Activated gamma-delta T cell (primary cell): ENCODE measurements at places on chromosomes 4 and X.

DNA sequence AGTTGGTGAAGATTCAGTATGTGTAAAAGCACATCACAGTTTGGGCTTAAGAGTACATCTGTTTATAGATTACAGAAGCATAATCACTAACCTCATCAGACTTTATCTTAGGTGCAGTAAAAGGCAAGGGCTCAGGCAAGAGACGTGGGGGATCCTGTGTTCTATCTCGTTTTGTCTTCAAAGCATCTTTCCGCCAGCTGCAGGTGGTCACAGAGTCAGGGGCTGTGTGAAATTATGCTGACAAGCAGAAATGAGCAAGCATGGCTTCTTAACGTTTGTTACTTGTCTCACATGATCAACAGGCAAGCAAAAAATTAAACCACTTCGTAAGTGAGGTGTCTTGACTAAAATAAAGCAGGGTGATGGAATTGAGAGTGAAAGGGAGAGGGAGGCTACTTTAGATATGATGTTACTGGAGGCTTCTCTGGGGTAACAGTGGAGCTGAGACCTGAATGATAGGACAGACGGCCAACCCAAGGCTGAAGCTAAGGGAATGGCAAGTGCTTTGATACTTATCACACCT lies 1.4 kb upstream of the TEC start:
- no peak for DNase-seq

DNA sequence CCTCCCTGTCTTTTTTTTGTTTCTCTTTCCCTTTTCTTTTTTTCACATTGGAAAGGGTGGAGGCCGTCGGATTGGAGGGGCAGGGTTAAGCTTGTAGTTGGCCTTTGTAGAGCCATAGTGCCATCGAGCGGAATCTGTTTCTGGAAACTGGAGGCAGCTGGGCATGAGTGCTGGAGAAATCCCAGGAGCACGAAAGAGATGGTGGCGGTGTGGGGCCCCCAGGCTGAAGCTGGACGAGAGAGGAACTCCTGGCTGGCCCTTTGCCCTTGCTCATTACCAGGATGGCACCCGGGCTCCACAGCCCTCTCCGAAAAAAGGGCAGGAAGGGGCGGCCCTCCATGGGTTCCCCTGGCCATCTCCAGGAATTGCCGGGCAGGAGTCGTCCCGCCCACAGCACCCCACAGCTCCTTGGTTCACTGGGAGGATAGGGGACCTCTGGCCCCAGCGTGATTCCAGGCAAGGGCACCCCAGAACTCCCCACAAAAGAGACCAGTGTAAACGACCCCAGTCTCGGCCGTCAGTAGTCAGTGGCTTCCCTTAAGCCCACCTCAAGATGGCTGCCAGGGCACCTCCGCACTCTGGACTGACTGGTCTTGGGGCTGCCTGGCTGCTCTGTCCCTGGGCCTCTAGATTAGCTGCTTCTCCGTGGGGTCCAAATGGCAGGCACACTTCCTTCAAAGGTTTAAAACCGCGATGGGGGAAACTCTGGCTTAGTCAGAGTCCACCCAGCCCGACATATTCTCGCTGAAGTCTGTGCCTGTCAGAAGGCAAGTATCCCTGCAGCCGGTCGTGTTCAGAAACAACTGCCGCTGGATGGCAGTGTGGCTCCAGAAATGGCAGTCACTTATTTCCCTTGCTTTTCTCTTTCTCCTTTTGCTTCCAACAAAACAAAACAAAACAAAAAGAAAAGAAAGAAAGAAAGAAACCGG lies 74.1 kb downstream of the NBDY start:
- DNase-seq: no peak

DNA sequence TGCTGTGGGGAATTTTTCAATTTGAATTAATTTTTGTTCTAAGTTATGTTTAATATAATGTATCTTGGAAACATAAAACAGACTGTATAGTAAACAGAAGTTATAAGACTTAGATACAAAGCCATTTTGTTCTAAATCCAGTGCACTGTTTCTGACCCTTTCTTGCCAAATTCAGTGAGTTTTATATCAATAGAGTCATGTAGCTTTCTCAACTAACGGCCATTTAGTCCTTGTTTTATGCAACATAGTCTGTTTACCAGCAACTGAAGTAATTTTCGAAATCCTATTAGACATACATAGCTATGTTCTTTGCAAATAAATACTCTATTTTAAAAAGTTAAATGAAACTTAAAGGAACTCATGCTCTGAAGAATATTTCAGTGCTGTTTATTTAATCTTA lies 242.8 kb downstream of the ADGRL3 start:
- no peak for DNase-seq

- DNase-seq: no peak
These were observed 97.1 kb upstream of the ATOH1 start for GRCh38 chr4:93731456-93731855.

DNA sequence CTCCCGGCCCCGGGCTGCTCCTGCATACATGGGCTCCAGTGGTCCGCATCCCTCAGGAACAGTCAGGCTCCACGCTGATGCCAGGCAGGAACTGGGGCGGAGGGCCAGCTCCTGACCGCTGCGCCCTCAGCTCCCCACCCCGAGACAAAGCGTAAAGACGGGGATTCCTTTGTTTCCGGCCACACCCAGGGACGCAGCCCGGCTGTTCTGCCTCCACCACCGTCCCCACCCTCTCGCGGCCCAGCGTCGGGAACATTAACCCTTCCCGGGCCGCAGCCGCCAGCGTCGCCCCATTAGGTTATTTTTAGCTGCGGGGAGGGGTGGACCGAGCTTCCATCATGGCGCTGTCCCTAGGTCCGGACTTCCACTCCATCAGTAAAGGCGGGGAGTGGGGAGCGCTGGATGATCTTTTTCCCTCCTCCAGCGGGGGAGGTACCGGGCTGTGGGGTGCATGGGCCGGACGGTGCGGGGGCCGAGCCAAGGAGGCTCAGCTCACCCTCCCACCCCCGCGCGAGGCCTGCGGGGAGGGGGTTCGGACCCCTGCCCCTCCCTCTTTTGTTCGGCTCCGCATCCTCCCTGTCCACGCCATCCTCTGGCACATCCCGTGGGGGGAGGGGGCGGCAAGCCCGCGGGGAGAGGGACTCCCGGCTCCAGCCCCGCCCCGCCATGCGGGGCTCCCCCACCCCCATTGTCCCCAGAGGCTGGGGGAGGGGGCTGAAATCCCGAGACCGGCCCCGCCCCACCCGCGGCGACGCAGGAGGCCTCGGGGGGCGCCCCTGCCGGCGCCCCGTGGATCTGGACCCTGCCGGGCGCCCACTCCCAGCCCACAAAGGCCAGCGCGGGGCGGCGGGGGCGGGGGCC lies 5.3 kb downstream of the CRMP1 start:
- no peak for DNase-seq

GRCh38 chrX:9902656-9903055 lies 64.5 kb upstream of the CLDN34 start:
- no peak for DNase-seq

- DNase-seq: no peak
These were observed 31.6 kb downstream of the RAPGEF2 start for GRCh38 chr4:159134429-159134828.

DNA sequence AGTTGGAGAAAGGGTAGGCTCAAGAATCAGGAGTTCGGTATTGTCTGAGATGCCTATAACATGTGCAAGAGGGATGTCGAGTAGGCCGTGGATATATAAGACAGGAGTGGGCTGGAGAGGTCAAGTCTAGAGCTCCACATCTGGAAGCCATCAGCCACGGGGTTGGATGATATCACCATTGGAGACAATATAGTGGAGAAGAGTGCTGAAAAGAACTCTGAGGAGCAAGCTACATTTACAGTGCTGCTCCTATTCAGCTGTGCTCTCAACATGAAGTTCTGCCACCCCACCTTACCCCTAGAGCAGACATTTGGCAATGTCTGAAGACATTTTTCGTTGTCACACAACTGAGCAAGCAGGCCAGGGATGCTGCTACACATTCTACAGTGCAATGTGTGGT lies 20.9 kb upstream of the PLAC1 start:
- no peak for DNase-seq
